ENCODE measurements at places on chromosomes 12 and 14.

GRCh38 chr12:131095826-131096680 lies 142.3 kb downstream of the ADGRD1 start:
- no peak for DNase-seq

- DNase-seq = no peak
Measured at GRCh38 chr12:11457996-11458645, 62.8 kb upstream of the PRB2 start.

DNA sequence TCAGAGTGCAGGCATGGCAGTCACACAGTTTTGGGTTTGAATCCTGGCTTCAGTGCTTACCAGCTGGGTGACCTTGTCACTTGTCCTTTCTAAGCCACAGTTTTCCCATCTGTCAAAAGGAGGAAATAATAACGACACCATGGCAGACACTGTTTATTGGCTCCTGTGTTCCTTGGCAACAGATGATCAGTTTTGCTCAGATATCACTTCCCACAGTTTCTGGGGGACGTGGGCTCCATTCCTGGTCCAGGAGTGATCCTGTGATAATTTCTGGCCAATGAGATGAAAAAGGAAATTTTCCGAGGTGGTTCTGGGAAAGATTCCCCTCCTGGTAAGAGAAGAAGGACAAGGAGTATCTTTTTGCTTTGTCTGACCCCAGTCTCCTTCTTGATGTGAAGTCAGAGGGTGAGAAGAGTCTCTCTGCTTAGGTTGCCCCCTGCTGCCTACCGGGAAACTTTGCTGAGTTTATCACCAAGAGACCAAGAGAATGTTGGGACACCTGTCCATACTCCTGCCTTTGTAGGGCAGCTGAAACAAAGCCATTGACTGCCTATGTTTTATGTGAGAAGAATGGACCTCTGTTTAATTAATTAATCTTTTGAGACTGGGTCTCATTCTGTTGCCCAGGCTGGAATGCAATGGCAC lies 178.9 kb upstream of the NRXN3 start:
- DNase-seq = peak; percentile 40

- DNase-seq = no peak
Measured at GRCh38 chr14:100654814-100655740, 67.9 kb upstream of the BEGAIN start.

DNA sequence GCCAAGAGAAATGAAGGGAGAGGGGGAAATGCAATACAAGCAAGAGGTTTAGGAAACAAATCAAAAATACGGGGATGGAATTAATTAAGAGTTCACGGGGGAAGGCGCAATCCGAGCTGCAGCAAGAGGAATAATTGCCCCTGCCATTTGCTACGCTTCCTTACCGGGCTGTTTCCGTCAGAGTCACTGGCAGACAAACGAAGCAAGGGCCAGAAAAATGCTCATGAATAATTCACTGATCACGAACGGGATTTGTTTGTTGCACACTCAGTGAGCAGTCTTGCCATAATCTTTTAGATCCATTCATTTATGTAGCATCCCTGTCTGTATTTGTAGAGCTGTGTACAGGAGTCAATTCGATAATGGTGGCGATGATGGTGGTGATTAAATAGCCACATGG lies 39.0 kb downstream of the PLXNC1 start:
- DNase-seq = peak; percentile 38

DNA sequence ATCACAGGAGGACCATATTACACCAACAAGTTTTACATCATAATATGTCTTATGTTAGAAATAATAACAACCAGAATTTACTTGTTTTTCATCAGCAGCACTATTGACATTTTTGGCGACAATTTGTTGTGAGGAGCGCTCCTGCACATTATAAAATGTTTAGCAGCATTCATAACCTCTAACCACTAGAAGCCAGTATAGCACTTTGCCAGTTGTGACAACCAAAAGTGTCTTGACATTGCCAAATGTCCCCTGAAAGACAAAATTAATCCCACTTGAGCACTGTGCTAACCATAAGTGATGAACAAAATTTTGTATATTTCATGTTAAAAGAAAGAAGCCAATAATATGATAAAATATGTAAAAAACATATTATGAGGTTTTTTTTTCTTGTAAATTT lies 356.9 kb upstream of the LMO3 start:
- DNase-seq = no peak

DNA sequence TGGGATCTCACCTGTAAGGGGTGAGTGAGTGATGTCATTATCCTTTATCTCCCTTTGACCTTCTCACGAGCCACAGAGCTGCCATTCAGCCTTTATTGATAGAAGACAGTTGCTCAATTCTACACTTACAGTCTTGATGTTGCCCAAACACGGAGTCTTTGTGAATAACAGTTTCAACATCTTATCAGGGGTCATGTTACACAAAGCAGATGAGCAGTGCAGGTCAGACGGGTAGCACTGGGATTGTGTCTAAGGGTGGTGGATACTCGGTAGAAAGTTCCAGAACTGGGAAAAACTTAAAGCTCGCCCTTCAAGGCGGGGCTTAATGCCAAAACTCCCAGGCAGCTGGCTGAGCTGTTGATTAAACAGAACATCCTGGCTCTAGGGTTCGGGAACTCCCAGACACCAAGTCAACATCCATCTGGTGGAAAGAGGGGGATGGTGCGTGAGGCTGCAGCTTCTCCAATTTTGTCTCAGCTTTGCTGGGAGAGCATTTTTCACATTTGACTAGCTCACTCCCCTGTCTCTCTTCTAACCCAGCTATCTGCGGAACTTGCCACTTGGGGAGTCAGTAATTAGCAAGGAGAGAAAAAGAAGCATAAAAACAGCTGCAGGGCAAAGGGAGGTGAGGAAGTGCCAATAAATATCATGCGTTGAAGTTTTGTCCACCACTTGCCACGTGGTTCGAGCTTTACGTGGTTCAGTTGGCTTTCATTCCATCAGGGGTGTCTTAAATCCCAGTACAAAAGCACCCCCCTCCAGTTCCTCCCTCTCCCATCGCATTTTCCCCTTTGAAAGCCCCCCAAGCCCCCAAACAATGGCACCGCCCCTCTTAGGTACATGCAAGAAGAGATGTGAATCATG lies 31.0 kb downstream of the FOXN4 start:
- DNase-seq = no peak

DNA sequence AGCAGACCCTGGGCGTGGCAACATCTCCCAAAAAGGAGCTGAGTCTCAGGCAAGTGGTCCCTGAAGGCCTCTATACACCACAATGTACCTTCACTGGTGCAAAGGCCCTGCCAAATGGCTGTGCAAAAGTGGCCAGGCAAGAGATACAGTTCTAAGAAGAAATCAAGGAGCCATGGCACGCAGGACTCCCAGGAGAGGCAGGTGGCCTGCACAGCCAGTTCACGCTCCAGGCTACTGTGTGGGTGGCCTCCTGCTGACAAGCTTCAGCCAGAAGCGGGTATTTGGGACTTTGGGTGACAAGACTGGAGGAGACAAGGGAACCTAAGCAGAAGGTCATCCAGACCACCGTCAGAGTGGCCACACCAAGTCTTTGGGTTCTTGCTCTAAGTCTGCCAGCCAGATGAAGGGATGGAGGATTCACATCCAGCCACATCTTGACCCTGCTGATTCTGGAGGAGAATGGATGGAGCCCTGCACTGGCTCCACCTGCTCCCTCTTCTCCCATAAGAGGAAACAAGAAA lies 20.5 kb upstream of the ZFP36L1 start:
- DNase-seq = no peak

DNA sequence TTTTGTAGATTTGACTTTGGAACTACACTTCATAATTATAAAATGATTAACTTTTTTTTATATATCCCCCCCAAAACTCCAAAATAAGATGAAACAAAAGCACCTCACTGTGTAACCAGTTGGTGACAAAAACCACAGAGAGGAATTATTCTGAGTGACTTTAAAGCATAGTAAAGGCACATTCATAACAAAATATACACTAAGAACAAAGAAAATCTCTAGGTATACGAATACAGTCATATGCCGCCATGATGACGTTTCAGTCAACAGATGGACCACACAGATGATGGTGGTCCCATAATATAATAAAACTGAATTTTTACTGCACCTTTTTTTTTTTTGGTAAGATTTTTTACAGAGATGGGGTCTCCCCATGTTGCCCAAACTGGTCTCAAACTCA lies 70.7 kb downstream of the MED13L start:
- DNase-seq = no peak

GRCh38 chr12:74584483-74585062 lies 46.9 kb downstream of the ATXN7L3B start:
- DNase-seq = no peak

- no peak for DNase-seq
Measured at GRCh38 chr12:6987956-6988553, 17.3 kb downstream of the EMG1 start.

GRCh38 chr14:105343194-105343593 lies 28.6 kb downstream of the PACS2 start:
- no peak for DNase-seq

DNA sequence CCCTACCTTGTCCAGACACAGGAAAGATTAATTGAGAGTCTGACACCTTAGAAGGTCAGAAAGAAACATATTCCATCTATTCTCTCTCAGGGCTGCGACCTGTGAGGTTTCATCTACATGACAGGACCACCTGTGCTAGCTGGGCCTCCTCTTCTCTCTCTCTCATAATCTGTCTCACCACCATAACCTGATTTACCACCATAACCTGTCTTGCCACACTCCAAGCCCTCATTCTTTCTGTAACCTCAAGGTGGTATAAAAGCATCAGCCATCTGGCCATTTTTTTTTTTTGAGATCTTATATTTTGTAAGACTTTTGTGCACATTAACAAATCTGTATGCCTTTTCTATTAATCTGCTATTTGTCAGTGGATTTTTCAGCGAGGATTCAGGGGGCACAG lies 75.5 kb downstream of the ACADS start:
- no peak for DNase-seq

DNA sequence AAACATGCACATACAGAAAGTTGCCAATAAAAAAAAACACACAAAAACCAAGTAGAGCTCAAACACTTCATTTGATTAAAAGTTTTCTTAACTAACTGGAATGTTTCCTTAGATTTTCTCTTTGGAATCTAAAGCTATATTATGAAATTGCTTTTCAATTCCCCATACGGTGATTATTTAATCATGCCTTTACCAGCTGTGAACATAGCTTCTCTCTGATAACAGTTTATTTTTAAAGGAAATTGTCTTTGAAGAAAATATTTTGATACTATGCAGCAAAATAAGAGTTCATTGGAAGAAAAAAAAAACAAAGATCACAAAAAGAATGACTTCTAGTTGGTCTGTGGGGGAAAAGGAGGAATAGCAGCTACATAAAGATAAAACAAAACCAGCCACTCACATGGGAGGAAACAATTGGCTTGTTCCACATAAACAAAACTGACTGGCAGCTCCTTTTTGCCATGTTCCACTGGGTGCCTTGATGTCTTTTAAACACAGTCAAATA lies 71.4 kb downstream of the BMP4 start:
- no peak for DNase-seq

DNA sequence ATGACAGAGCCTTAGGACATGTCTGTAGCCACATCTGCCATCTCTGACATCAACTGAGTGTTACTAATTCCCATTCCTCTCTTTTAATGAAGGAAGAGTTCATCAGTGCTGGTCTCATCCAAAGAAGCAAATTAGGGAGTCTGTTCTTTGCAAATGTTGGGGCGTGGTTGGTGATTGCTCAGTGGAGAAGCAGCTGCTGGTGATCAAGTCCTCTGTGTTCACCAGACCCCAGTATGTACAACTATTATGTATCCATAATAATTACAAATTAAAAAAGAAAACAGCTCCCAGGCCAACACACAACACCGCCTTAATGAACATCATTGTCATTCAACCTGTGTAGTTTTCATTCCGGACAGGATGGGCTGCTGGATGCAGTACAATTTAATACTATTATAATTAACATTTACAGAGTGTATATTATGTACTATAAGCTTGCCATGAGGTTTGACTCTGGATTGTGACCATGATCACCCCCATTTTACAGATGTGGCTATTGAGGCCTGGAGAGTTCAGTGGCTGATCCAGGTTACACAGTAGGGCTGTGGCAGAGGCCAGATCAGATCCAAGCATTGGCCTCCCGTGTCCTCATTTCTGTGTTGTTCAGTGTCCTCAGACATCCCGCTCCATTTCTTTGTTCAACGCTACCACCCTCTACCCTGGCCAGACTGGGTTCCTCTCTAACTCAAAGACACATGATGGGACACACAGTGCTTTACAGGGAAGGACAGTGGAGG lies 179.0 kb downstream of the CHST11 start:
- DNase-seq = no peak

GRCh38 chr12:67804168-67804567 lies 155.6 kb downstream of the DYRK2 start:
- DNase-seq = no peak

DNA sequence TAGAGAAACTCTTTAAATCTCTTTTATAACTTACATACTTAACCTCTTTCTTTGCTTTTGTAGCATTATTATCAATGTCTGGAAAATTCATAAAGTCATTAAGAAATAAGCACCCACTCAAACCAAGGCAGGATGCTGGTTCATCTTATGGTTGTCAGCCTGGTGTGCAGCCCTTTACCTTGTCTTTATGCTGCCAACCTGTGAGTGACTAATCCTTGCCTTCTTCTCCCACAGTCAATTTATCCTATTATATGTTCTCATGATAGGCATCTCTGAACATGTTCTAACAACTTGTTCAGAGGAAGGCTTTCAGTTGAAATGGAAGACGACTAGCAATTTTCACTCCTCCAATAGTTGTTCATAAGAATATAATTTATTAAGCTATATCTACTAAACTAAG lies 186.9 kb upstream of the CAND1 start:
- no peak for DNase-seq

DNA sequence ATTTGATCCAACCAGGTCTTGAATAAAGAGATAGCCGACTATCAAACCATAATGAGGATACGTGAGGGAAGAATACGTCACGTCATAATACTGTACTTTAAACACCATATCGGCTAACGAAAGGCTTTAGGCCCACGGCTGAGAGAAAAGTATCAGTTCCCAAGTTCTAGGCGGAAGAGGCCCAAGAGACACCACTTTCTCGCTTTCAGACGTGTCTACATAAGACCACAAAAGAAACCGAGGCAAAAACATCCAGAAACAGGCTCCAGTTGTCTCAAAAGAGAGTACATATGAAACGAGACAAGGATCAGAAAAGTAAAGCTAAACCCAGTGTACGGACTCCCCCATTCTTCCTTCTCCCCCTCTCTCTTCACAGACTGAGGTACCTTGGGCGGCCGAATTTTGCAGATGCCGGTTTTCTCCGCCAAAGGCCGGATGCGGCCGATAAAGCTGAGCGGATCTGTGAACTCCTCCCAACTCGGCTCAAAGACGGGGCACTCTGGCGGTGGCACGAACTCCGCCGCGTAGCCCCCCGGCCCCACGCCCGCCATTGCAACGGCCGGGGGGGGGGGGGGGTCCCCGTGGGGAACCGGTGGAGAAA lies 479 bp downstream of the KDM5A start:
- peak; percentile 26 for DNase-seq

GRCh38 chr12:53761306-53761705 lies 9.5 kb upstream of the CISTR start:
- no peak for DNase-seq

- no peak for DNase-seq
Measured at GRCh38 chr12:40232602-40233001, 7.8 kb downstream of the LRRK2 start.

- DNase-seq = no peak
Measured at GRCh38 chr12:2648406-2648805, 146.4 kb upstream of the FKBP4 start.

All from Ammon's horn (tissue), 1 donor.